ENCODE measurements at places on chromosomes 3 and 15. TPM values are rescaled to one million over a fixed set of nuclear protein-coding genes. Genes with fewer than 3 reads are reported as not detected.

Gene SLC2A2
- not detected for total RNA-seq

Gene LEO1
- total RNA-seq: 6.7 TPM

- DNase-seq: no peak
- peaks cover 9% of the 10 kb centered on the region for H3K4me1 ChIP-seq
- H3K27me3 ChIP-seq: no peaks in the 10 kb centered on the region
Measured at GRCh38 chr3:119585208-119585607, 5.9 kb downstream of the ADPRH start.

GRCh38 chr3:70179111-70179510 is 133.3 kb downstream of the MDFIC2 start:
- no peak for DNase-seq
- H3K4me3 ChIP-seq: no peak overlapping the region
- H3K27ac ChIP-seq: no peak overlapping the region
- no peaks in the 10 kb centered on the region for H3K4me1 ChIP-seq
- H3K36me3 ChIP-seq: no peaks in the 10 kb centered on the region
- H3K27me3 ChIP-seq: no peaks in the 10 kb centered on the region

DNA sequence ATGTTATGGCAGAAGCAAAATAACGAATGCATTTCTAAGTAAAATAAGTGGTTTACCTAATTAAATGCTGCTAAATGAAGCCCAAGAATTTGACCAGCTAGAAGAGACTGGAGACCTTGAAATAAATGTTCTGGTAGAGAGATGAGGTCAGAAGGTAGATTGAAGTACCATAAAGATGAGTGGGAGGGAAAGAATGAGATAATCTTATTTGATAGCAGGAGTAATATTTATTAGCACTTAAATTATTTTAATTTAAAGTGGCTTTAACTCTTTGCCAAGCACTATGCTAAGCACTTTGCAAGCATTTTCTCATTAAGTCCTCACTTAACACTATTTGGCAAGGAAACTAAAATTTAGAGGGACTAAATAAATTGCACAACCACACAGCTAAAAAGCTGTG is 314.9 kb upstream of the CCDC54 start:
- no peaks in the 10 kb centered on the region for H3K27me3 ChIP-seq
- H3K4me3 ChIP-seq: no peak overlapping the region
- H3K4me1 ChIP-seq: peaks cover 5% of the 10 kb centered on the region
- H3K27ac ChIP-seq: no peak overlapping the region
- no peaks in the 10 kb centered on the region for H3K36me3 ChIP-seq
